ENCODE measurements at places on chromosomes 3 and 15.

DNA sequence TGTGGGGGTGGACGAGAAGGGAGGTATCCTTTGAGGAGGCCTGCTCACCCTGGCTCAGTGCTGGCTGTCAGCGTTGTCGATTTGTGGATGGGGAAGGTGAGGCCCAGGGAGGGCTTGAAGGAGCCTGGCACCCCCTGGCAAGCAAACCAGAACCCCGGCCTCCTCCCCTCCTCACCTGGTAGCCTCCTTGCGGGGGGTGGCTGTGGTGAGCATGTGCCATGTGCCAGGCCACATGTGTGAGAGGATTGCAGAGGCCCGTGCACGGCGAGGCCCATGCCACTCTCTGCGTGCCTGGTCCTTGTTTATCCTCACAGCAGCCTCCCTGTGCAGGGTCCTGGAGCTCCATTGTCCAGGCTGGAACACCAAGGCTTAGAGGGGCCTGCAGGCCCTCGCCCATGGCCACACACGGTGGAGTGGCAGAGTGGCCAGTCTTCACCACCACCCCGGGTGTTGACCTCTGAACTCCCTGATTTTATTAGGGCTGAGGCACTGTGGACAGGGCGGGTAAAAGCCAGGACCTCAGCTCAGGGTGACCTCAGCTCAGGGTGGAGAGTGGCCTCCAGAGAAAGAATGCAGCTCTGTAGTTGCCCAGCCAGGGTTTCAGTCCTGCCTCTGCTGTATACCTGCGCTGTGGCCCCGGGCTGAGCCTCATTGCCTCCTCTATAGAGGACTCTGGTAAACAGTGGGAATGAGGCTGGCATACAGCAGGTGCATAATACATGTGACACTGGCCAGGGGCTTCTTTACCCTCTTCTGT, 29.1 kb downstream of the HDAC11 start:
- DNase-seq, result peak; percentile 22

- peak; percentile 53 for DNase-seq
These were observed 259.1 kb downstream of the OPA1 start for GRCh38 chr3:193851941-193852674.

- DNase-seq, result no peak
These were observed 34.6 kb downstream of the ROPN1B start for GRCh38 chr3:126003447-126004190.

DNA sequence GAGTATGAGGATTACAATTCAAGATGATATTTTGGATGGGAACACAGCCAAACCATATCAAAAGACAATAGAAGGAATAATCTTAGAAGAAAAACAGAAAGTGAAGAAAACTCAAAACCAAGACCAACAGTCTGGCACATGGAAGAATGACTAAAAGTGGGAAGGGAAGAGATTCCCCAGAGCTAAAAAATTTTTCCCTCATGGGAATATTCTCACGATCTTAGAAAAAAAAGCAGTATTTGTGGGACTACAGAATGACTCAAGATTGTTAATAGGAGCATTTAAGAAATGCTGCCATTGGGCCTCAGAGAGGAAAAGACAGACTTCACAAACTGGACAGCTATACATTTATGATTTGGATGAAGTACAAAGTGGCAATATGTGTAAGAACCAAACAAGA, 18.3 kb downstream of the OSTN start:
- DNase-seq, result no peak
